ENCODE measurements at places on chromosomes 6 and 20.
A peak's percentile ranks its signal among the peaks of the same experiment; 100 is the strongest.

DNA sequence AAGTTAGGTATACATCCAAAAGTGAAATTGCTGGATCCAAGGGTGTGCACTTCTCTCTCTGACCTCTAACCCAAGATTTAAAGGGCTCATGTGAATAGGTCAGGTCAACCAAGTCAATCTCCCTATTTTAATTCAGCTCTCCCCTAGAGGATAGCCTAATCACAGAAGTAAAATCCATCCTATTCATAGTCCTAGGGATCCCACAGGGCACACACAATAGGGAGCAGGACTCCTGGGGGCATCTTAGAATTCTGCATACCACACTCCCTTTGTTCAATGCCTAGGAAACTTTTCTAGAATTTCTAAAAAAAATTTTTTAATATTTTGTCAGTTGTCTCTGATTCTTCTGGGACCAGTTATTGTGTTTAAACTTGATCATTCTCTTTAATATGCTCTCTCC is 35.1 kb downstream of the CST9L start:
- DNase-seq = no peak

- DNase-seq = no peak
These were observed 83.3 kb upstream of the TGM3 start for GRCh38 chr20:2212456-2213015.

- peak; percentile 95 for DNase-seq
These were observed 41.6 kb downstream of the C6orf15 start for GRCh38 chr6:31070711-31071197.

DNA sequence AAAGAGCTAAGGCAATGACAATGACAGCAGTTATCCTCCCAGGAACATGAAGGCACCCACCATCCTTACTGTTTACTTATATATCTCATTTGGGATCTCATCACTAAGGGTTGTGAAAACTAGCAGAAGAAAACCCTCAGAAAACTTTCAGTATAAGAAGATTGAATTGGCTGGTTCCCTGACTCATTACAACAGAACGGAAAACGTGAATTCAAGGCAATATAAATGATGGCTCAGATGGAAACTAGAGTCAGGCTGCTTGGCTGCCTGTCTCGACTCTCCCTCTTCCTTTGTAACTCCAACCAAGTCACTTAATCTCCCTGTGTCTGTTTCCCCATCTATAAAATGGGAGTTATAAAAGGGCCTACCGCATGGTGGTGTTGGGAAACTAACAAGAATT is 387.1 kb upstream of the JARID2 start:
- DNase-seq = no peak

- DNase-seq = no peak
These were observed 222.6 kb downstream of the C6orf118 start for GRCh38 chr6:165086814-165087213.

DNA sequence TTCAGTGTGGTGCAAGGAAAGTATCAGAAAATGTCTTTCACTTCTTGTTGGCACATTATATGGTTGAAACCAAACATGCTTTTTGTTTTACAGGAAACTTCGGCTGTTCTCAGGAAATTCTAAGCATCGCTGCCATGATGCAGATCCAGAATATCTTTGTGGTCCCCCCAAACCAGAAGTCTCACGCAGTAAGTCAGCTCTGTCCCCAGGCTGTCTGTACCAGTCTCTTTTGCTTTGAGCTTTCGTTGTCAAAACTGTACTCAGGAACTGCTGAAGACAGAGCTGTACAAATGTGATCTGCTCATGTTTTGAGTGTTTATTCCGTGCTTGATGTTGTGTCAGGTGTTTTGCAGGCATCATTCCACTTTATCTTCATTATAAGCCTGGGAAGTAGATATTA is 59.6 kb downstream of the DHX35 start:
- DNase-seq = no peak

GRCh38 chr6:129766959-129767728 is 57.2 kb upstream of the ARHGAP18 start:
- peak; percentile 58 for DNase-seq

GRCh38 chr6:144019929-144020328 is 11.9 kb upstream of the PLAGL1 start:
- no peak for DNase-seq

- DNase-seq = no peak
These were observed 40.4 kb downstream of the IRF4 start for GRCh38 chr6:431986-432385.

- DNase-seq = peak; percentile 55
These were observed 95.6 kb downstream of the SNAP25 start for GRCh38 chr20:10314198-10314597.

DNA sequence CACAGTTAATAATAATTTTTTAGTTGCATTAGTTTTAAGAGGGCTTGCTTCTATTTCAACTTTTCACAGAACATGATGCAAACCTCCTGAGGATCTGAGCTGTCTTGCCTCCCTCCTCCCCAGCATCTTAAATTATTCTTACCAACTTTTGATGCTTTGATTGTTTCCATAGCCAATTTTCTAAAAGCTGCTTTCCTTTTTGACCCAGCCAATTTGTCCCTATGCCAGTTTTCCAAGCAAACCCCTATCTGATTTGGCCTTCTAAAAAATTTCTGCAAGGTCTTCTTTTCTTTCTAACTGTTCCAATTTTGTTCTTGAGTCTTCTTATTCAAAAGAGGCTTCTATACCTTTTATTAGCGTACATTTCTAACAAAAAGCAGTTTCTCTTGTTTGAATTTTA is 26.5 kb upstream of the SNAP25 start:
- DNase-seq = no peak

DNA sequence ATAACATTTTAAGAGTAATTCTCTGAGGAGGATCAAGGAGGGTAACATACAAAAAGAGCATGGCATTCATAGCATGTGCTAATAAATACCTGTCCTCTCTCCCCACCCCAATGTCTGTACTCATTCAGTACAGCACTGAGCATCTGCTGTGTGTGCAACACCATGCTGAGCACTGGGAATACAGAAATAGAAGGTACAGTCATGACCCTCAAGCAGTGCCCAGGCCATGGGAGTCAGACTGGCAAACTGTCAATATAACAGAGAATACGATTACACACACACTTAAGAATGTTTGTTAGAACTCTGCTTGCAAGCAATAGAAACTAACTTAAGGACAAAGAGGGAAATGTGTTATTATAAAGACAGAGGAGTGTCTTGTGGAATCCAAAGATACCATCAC is 24.7 kb upstream of the ZFAND3 start:
- DNase-seq = peak; percentile 82

DNA sequence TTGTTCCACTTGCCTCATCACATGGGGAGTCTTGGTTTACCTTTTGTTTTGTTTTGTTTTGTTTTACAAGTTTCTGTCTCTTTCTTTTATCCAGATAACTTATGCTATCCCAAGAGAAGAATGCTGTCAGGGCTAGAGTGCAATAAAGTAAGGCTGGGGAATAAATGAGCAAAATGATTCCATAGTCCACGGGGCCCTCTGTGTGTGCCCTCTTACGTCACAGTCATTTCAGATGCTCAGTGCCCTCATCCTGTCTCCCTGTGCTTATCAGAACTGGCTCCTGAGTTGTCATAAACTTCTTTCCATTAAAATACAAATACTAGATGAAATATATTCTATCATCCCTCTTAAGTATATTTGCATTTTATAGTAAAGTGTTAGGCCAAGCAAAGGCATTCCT is 30.8 kb upstream of the ENPP1 start:
- no peak for DNase-seq

GRCh38 chr6:25334793-25335192 is 55.6 kb downstream of the CARMIL1 start:
- DNase-seq = no peak

- DNase-seq = no peak
These were observed 101.5 kb downstream of the RNF144B start for GRCh38 chr6:18488526-18489270.

- no peak for DNase-seq
These were observed 700 bp upstream of the LAMA5 start for GRCh38 chr20:62367633-62368391.

- no peak for DNase-seq
These were observed 1.8 kb downstream of the PLA2G7 start for GRCh38 chr6:46733341-46733801.

GRCh38 chr6:128271527-128271926 is 248.9 kb downstream of the PTPRK start:
- no peak for DNase-seq

Measured in osteoblast (primary cell).